Sigmoid colon (tissue), 7 donors: ENCODE measurements at places on chromosomes 4 and X. TPM values are rescaled to one million over a fixed set of nuclear protein-coding genes. Genes with fewer than 3 reads are reported as not detected.

GRCh38 chrX:57647020-57647419 lies 33.0 kb downstream of the NLRP2B start:
- DNase-seq = no peak

DNA sequence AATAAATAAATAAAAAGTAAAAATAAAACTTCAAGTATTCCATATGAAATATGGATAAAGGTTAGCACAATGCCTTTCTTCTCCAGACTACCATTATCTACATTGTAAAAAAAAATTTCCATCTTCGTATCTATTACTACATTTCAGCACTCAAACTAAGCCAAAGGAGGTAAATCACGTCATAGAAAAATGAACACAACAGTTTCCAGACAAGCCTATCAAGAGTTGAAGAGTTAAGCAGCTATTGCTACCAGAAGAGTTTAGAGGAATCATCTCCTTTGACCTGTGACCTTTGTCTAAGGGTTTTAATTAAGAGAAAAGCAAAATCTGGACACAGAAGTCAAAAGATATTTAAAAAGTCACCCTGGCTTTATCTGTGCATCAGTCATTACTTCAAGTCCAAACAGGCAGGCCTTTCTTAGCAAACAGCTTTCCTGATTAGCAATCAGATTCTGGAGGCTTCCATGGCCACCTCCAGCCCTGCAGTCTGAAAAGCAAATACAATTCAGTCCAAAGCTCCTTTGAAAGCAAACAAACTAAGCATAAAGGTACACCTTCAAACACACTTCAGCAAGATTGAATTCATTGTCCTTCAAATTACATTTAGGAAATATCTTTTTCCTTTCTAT lies 82.2 kb downstream of the APBB2 start:
- DNase-seq = no peak

ANXA5 gene
- total RNA-seq = 224 TPM

MAGEB10 gene
- not detected for total RNA-seq

HSD17B13 gene
- total RNA-seq = 1.8 TPM

GAGE12E gene
- not detected for total RNA-seq
